AG09319 (cell line): ENCODE measurements at places on chromosomes 16 and 17.

GRCh38 chr17:29573558-29573869 is 5.0 kb downstream of the TP53I13 start:
- no peak for DNase-seq

DNA sequence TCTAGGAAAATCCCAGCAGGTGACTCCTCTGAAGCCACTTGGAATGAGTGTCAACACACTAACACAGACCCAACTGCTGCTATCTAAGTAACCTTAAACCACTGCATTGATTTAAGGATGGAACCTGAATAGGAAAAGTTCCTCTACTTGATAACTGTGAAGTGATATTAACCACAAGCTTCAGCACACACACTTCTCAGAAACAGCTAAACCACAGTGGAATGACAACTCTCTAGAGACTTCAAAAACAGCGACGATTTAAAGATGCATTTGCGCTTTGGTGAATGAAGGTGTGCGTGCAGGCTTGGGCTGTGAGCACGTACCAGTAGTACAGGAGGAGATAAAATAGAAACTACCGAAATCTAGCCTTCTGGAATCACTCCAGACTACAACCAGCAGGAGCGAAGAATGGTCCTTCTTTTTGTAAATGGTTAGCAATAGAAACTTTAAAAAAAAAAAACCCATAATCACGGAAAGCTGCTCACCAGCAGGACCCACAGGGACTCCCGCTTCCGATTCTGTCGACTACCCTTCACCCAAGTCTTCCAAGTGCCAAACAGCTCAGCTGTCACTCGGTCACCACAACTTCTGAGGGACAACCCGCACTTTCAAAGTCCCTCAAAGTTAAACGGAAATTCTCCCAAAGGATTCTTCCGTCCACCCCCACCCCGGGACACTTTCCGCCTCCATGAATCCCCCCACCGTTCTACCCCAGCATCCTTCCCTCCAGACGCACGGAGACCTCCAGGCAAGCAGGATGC is 137.7 kb upstream of the CORO6 start:
- no peak for DNase-seq

GRCh38 chr16:71492786-71493185 is 3.7 kb upstream of the ZNF19 start:
- DNase-seq = no peak

GRCh38 chr17:32261936-32262510 is 3.6 kb upstream of the RHBDL3 start:
- no peak for DNase-seq

GRCh38 chr16:59385491-59385890 is 651.4 kb upstream of the GOT2 start:
- DNase-seq = no peak

DNA sequence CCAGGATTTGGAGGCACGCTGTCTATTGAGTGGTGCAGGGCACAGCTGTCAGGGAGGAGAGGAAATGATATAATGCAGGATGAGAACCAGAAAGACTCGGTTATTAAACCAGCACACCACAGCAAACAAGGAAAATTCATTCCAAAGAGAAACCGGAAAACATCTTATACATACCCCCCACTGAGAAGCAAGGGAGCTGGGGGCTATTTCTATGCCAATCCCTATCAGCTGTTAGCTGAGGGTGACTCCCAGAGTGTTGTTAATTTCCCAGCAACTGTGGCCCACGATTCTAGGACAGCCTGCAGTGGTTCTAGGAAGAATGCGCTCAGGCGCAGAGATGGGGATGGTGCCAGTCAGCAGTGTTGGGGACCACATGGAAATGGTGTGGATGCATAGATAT is 467.3 kb downstream of the PMP22 start:
- no peak for DNase-seq
